ENCODE measurements at places on chromosomes 7 and 10. TPM values are rescaled to one million over a fixed set of nuclear protein-coding genes. Genes with fewer than 3 reads are reported as not detected.

DNA sequence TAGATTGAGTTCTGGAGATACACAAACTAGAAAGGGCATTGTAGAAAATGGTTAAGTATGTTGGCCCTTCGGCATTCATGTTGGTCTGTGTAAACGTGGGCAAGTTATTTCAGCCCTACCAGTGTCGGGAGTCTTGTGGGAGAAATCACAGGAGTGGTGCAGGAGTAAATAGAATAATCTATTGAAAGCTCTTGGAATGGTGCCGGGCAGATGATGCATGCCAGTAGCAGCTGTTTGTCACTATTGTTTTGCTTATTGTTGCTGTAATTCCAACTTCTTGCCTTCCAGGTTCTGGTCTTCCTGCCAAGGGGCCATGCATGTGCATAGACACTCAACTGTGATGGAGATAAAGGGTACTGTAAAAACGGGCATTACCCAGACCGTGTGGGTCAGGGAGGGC lies 259.4 kb downstream of the CAMK1D start:
- DNase-seq: no peak

DNA sequence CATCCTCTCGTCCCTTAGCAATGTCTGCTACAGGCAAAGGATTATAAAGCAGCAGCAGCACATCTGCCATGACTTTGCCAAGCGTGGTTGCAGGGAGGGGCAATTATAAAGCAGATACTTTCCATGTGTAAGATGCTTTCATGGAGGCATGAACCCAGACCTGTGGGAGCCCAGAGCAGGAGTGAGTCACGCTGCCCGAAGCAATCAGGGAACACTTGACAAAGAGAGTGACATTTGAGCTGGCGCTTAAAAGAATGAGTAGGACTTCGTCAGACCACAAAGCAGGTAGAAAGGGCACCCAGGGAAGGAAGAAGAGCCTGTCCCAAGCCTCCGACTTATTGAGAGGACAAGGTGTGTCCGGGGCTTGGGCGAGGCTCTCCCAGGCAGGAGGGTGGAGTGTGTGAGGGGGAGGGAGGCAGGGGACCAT lies 147.2 kb downstream of the MYOF start:
- DNase-seq: no peak

DNA sequence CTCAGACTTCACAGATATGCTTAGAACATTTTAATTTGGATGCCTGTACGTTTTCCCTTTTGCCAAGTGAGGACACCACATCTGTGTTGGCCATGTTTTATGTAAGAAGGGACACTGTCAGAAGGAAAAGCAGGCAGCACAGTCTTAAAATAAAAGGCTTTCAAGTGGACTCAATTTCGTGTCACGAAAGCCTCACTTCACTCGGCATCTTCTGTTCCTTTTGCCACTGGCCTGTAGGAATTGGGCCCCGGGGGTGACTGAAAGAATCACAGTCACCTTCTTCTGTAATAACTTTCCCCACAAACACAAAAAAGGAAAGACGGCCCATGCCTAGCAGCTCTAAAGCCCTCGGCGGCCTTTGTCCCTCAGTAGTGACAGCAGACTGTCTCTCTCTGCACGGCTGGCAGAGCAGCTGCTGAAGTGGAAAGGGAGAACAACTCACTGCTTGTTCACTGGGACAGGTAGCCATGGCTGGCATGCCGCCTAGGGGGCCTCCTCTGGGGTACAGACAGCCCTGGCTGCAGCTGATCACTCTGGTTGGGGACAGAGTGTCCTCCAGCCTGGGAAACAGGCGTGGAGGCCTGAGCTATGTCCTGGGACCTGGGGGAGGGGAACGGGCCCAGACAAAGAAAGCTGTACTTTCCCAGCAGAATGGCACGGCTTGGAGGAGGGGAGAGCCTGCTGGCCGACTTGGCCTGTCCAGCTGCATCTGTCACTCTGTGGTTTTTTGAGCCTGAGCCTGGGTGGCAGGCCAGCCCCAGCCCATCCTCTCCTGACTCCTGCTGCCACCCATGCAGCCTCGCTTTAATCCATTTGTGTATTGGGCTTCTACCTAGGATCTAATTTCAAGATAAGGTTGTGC lies 4.4 kb downstream of the RASSF4 start:
- peak; percentile 60 for DNase-seq

DNA sequence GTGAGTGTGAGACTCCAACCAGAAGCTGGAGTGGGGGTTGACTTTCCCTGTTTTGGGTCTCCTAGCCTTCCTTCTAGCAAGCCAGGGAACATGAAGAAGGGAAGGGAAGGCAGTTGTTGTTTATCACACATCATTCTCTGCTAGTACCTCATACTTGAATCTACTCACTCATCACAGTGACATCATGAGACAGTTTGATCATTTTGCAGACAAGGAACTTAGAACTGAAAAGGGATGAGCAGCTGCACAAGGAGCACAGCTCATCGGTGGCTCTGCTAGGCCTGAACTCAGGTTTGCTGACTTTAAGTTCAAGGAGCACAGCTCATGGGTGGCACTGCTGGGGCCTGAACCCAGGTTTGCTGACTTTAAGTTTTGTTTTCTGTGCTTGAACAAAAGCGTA lies 19.2 kb downstream of the PRXL2A start:
- DNase-seq: no peak

DNA sequence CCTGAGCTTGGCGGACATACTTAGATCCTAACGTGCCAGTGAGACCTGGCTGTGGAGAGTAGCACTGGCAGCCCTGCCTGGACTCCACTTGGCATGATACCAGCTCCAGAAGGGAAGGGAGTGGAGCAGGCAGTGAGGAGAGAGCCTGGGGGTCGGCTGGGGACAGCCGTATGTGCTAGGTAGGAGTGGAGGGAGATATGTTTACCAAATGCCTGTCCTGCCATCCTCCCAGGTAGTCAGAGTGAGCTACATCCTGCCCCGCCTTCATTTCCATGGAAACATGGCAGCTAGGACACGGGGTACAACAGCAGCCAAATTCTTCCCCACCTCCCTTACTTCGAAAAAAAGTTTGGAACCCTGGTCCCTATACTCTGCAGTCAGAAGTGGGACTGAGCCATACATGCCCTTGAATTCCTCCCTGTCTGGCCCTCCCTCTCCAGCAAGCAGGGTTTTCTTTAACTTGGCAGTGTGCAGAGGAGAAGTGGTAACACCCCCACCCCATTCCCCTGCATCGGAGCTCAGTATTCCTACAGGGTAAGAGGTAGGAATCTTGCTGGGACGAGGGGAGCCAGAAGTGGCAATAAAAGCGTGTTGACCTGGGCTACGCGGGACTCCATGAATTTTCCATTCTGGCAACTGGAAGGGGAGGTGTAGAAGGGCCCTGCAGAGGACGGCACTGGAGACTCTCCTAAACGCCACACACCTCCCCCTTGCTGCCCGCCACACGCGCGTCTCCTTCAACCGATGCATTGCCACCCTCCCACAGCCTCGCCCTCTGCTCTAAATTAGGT lies 20.0 kb upstream of the SMO start:
- DNase-seq: peak; percentile 51

GRID2IP gene
- not detected for polyA plus RNA-seq

GLI3 gene
- polyA plus RNA-seq: 12.1 TPM

CHST15 gene
- polyA plus RNA-seq: 24.7 TPM

- DNase-seq: no peak
Observed at GRCh38 chr7:85224171-85224570, 37.3 kb upstream of the SEMA3D start.

- no peak for DNase-seq
Observed at GRCh38 chr7:16471933-16472332, 6.4 kb upstream of the SOSTDC1 start.

- DNase-seq: no peak
Observed at GRCh38 chr7:94513565-94513860, 3.9 kb downstream of the CASD1 start.

GRCh38 chr7:158958618-158959017 lies 102.3 kb downstream of the DYNC2I1 start:
- DNase-seq: no peak

DNA sequence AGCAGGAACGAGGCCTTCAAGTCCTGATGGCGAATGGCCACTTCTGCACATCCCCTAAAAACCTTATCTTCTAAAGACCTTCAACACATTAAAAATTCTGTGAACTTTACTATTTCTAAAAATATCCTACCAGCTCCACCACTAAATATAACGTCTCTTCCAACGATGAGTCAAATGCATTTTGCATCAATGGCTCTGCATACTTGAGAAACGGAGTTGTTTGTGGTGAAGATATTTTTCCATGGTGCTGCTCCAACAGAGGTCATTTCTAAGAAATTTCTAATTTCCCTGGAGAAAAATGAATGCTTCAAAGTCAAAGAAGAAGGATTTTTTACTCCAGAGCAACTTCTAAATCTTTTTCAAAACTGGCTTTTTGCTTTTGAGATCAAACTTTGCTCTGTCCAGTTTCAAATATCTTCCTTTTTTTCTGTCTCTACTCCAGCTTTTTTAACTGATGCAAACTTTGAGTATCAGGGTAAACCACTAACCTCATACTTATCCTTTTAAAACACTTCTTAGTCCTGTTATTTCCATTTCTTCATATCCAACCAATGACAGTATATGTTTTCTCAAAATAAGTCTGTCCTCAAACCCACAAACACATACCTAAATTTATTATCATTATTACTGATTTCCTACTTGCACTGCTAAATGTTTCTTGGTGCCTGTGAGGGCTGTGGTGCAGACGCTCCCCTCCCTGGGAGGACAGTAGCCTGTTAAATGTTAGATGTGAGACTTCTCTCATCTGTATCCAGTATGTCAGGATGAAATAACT lies 258.1 kb downstream of the KLF6 start:
- DNase-seq: peak; percentile 81

CPA1 gene
- polyA plus RNA-seq: 4.5 TPM

All from muscle of arm (tissue), 14 donors.